ENCODE measurements at places on chromosomes 16 and 17.

DNA sequence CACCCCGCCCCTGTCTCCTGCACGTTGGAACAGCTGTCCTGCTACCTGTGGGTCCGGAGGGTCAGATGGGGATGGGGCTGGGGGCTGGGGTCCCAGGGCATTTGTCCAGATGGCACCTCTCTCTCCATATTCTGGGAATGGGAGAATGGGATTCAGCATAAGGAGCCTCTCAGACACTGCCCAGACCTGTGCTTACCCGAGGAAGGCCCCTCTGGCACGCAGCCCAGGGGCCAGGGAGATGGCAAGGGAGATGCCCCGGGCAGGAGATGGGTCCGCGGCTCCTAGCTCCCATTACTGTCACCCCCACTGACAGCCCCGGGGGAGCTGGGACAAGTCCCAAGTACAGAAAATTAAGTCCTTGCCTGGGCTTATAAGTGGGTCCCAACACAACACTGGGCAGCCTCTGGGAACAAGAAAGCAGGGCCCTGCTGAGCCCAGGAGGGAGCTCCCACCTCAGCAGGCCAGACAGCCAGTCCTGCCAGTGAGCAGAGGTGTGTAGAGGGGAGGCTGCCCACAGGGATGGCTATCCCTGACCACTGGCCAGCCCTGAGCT is 1.8 kb downstream of the VASN start:
- DNase-seq = no peak

- DNase-seq = no peak
Observed at GRCh38 chr16:48444574-48444973, 59.4 kb upstream of the SIAH1 start.

- no peak for DNase-seq
Observed at GRCh38 chr17:17413821-17414220, 63.0 kb upstream of the MED9 start.

DNA sequence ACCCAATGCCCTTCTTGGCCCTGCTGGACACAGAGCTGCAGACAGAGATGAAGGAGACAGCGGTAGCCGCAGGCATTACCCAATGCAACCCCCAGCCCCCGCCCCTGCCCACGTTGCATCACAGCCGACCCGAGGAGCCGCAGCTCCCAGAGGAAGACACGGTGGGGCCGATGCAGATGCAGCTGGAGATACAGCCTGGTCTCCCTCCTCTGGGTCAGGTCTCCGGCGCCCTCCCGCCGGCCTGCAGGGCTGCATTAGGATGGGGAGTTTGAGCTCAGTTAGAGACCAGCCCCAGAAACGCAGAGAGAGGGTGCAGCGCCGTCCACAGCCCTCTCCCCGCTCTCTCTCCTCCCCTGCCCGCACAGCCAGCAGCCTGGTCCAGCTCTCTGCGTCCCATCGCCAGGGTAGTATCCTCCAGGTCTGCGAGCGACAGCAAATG is 19.4 kb upstream of the UBE2I start:
- no peak for DNase-seq

DNA sequence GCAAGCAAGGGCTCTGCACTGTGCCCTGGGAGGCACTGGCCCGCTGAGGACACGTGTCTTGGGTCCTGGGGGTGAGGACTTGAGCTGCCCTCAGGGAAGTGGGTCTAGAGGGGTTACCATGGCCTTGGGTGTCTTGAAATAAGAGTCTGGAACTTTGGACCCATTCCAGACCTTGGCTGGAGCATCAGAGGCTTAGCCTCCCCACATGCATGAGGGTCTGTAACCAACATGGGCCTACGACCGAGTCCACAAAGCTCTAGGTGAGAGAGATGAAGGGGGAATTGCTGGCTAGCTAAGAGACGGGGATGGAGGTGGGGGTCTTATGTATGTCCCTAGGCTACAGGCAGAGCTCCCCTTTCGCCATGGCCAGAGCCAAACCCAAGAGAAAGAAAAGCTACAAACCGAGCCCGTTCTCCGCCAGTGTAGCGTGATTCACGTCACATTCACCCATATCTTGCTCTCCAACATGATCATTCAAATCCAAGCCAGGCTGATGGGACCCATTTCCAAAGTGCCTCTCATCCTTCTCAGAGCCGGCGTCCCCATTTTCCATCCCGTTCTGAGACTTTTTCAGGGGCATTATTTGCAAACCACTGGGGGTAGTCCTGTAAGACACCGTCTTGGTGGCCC is 120.1 kb downstream of the CDYL2 start:
- no peak for DNase-seq

DNA sequence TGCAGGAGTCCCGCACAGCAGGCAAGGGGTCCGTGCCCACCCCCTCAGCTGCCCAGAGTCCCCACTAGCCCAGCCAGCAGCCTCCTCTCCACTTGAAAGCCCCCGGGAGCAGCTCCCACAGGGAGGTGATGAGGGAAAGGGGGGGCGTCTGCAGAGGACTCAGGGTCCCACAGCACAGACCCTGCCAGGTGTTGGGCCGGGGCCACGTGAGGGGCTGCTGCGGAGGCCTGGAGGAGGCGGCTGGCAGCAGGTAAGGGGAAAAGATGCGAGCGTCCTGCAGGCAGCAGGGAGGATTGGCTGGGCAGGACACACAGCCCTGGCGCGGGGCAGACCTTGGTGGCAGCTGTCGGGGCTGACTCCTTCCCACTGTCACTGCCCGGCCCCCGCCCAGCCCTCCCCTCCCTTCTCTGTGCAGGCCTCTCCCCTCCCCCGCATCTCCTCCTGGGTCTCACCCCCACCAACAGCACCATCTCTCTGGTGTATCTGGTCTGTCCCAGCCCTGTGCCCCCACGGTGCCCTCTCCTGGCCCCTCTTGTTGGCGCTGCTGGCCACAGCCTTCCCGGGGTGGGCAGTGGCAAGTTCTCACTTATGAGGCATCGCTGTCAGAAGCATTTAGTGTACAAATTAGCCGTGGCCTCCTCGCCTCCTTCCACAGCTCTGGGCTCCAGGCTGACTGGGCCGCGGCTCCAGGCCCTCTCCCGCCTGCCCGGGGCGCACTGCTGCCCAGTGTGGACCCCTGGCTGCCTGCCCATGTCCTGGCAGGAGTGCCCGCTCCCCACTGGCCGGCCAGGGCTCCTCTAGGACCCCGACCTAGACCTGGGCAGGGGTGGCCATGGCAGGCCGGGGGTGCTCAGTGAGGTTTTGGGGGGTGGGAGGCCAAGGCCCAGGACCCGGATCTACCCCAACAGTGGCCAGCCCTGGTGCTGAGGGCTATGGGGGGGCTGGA is 4.4 kb upstream of the PRR35 start:
- DNase-seq = no peak

Data from stimulated activated CD4-positive, alpha-beta T cell treated with anti-CD3 and anti-CD28 coated beads, Interleukin-4, amount 100 ng/mL, for 4 hours (primary cell).